Cardiac muscle cell (in vitro differentiated cells and primary cell): ENCODE measurements at places on chromosomes 4 and X. TPM values are rescaled to one million over a fixed set of nuclear protein-coding genes. Genes with fewer than 3 reads are reported as not detected.

The WNK3 gene
- 4.9 and 5.6 TPM in 2 replicates for total RNA-seq

The CENPI gene
- total RNA-seq, result 1.9 and 6.7 TPM in 2 replicates

The FGFBP1 gene
- total RNA-seq, result not detected in 2 replicates

The PGK1 gene
- total RNA-seq, result 602 and 938 TPM in 2 replicates

The RASGEF1B gene
- total RNA-seq, result 3.0 and 4.6 TPM in 2 replicates

The MAGEB10 gene
- total RNA-seq, result not detected in 2 replicates

The PDZD4 gene
- total RNA-seq, result 5.4 and 5.8 TPM in 2 replicates

The USP27X gene
- total RNA-seq, result 2.9 and 3.8 TPM in 2 replicates

The SPANXA2 gene
- not detected in 2 replicates for total RNA-seq

The ZMYM3 gene
- 77.8 and 112 TPM in 2 replicates for total RNA-seq

The P2RY4 gene
- total RNA-seq, result 0.09 TPM in 1 of 2 replicates, not detected in the other

The DIPK2B gene
- 0.21 and 0.30 TPM in 2 replicates for total RNA-seq

The G3BP2 gene
- total RNA-seq, result 203 and 210 TPM in 2 replicates

The PHOX2B gene
- not detected in 2 replicates for total RNA-seq

The TLL1 gene
- 0.04 and 0.06 TPM in 2 replicates for total RNA-seq

The GTPBP6 gene
- 54.5 and 60.9 TPM in 2 replicates for total RNA-seq

The SFRP2 gene
- total RNA-seq, result 0.30 and 1.7 TPM in 2 replicates

The KIF4A gene
- 3.5 and 25.1 TPM in 2 replicates for total RNA-seq

The NELFA gene
- total RNA-seq, result 45.9 and 71.4 TPM in 2 replicates
